Large intestine (tissue), 12 donors: ENCODE measurements at places on chromosomes 16 and 17.
A peak's percentile ranks its signal among the peaks of the same experiment; 100 is the strongest.

DNA sequence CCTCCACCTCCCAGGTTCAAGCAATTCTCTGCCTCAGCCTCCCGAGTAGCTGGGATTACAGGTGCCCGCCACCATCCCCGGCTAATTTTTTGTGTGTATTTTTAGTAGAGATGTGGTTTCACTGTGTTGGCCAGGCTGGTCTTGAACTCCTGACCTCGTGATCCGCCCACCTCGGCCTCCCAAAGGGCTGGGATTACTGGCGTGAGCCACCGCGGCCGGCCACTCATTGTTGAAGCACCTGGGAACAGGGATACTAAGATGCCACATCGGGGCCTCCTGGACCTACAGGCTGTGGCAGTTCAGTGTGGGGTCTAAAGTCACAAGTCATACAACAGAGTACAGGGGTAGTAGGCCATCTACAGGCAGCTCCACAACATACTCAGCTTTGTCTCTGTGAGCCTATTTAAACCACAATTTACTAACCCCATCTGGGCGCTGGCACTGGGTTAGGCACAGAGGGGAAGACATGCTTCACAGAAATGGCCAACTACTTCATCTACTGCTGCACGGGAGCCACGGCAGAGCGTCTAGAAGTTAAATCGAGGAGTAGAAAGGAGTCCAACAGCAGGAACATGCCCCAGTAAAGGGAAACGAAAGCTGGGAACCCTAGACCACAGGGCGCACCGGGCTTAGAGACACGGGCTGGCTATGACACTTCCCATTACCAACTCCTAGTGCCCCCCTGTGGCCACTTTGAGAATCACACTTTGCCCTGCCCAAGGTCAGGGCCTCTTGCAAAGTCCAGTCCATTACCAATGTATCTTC, 4.3 kb downstream of the VAMP2 start:
- DNase-seq: peak; percentile 96

DNA sequence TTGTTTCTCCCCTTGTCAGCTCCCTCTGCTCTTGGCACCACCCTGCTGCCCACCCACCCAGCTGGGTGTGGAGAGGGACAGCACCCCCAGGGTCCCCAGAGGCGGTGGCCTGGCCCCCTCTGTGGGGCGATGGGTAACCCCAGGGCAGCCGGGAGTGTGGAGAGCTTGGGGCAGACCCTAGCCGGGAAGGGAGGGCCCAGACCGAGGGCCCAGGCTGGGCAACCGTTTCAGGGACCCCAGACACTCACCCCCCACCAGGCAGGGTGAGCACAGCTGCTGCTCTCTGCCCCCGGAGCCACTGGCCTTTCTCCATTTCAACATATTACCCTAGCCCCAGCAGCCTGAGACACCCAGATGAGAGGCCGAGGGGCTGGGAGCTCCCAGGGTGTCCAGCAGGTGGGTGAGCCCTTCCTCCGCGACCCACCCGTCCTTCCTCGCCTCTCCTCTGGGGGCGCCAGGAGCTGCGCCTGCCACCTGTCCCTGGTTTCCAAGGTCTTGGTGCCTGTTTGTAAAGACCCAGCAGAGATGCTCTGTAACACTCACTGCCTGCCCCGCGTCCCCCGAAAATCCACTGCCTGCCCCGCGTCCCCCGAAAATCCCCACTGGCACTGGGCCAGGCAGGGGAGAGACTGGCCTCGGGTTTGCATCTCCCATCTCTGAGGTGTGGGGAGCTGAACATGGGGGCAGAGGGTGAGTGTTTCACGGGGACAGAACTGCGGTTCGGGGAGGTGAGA, 45.4 kb downstream of the BAHCC1 start:
- peak; percentile 22 for DNase-seq

DNA sequence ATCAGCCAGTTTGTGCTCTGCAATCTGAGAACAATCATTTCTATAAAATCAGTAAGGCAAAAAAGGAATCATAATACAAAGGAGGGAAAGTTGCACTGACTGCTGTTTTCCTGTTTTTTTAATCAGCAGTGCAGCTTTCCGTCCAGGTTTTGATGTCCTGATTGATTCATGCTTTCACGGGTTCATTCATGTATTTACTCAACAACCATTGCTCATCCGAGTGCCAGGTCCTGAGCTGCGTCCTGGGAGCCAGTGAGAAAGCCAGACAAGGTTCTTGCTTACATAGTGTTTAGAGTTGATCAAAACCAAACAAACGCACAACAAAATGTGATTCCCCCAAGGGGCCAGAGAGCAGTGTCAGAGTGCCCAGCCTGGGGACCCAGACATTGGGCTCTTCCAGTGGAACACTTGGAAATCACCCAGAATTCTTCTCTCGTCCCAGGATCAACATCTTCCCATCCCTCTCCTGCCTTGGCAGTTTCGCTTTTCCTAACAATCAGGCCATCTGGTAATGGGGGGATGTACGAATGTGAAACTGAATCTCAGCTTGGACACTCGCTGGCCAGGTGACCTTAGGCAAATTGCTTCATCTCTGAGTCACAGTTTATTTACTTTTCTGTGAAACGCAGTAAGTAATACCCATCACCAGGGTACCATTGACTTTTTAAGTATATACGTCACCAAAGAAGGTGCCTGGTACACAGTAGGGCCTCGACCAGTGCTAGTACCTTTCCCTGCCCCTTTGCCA, 13.3 kb upstream of the C1QL1 start:
- DNase-seq: peak; percentile 39

DNA sequence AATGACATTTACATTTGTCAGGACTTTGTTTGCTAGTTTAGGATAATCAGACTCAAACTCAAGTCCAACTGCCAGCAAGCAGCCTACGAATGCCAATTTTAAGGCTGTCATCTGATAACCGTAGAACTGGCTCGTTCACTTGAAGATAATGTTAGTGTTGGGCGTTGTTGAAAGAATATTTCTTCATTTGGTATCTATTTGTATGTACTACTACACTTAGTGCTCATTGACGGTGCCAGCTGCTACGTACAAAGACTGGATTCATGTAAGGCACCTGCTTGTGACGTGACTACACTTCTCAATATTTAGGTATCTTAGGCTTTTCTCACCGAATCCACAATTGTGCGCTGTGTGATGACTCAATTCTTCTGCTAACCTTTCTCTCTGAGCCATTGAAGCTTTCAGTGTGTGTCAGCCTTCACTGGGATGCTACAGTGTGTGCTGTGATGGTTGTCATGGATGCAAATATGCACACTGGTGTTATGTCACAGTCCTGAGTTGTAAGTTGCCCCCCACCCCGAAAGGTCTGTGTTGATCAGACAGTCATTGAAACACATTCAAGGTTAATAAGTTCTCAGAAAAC, 5.7 kb downstream of the ATP2C2 start:
- DNase-seq: no peak

DNA sequence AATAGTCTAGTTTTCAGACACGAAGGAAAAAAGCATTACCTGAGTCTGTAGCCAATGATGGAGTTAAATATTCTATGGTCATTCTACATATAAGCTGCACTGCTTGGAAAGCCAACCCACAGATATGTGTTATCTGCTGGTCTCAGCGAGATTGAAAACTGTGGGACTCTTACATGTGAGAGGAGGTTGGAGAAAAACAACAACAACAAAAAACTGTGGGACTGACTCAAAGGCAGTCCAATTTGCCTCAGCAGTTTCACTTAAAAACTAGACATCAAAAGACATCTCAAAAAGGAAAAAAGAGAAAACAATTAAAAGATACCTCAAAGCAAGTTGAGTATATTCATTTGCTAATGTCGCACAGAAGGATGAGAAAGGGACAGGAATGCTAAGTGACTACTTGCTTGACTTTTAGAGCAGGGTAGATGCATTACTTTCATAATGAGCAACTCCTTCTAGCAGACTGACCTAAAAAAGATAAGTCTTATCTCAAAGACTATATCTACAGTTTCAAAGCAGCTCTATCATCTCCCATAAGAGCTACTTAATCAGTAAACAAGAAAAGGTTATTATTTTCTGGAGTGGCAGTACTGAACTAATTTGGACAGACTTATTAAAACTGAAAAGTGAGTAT, 35.5 kb upstream of the ITGA2B start:
- no peak for DNase-seq

GRCh38 chr17:3221850-3222249, 14.4 kb downstream of the OR1A1 start:
- DNase-seq: no peak

DNA sequence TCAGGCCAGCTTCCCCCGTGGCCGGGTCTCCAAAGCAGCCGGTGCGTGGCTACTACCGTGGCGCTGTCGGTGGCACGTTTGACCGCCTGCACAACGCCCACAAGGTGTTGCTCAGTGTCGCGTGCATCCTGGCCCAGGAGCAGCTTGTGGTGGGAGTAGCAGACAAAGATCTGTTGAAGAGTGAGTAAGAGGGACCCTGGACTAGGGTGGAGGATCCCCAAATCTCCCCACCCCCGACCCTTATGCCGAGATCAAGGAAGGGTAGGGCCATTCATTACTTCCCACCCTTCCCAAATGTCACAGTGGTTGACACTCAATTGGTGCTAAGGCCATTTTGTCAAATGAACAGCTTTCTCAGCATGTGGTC, 1.2 kb downstream of the COASY start:
- DNase-seq: no peak
